ENCODE measurements at places on chromosomes 12 and 14.
A peak's percentile ranks its signal among the peaks of the same experiment; 100 is the strongest.

GRCh38 chr14:29925736-29926135 lies 1.9 kb downstream of the PRKD1 start:
- no peak for DNase-seq

- no peak for DNase-seq
These were observed 8.6 kb upstream of the ALDH2 start for GRCh38 chr12:111758120-111758561.

GRCh38 chr12:23473071-23473470 lies 476.4 kb downstream of the SOX5 start:
- no peak for DNase-seq

GRCh38 chr12:105426766-105427165 lies 96.3 kb downstream of the C12orf75 start:
- DNase-seq = no peak

DNA sequence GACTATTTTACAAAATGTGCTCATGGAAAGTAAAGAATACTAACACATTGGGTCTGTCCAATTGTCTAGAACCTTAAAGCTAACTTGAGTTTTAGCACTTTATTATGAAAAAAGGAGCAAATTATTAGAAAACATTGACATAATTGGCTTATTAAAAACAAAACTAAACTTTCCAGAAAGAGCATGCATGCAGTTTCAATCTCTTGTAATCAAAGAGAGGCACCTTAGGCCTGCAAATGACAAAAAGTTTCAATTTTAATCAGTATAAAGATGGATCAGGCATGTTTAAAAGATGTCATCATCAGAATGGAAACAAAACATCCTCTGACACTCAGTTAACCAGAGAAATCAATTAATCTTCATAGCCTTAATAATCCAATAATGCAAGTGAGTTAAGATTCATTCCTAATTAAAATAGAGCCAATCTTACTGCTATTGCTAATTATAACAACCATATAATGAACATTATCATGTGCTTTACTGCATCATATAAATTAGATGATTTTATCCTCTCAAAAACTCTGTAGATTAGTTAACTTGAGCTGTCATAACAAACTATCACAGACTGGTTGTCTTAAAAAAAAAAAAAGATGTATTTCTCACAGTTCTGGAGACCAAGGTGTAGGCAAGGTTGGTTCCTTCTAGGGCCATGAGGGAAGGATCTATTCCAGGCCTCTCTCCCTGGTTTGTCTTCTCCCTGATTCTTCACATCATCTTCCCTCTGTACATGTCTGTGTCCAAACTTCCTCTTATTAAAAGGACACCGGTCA lies 131.4 kb downstream of the RPAP3 start:
- no peak for DNase-seq

DNA sequence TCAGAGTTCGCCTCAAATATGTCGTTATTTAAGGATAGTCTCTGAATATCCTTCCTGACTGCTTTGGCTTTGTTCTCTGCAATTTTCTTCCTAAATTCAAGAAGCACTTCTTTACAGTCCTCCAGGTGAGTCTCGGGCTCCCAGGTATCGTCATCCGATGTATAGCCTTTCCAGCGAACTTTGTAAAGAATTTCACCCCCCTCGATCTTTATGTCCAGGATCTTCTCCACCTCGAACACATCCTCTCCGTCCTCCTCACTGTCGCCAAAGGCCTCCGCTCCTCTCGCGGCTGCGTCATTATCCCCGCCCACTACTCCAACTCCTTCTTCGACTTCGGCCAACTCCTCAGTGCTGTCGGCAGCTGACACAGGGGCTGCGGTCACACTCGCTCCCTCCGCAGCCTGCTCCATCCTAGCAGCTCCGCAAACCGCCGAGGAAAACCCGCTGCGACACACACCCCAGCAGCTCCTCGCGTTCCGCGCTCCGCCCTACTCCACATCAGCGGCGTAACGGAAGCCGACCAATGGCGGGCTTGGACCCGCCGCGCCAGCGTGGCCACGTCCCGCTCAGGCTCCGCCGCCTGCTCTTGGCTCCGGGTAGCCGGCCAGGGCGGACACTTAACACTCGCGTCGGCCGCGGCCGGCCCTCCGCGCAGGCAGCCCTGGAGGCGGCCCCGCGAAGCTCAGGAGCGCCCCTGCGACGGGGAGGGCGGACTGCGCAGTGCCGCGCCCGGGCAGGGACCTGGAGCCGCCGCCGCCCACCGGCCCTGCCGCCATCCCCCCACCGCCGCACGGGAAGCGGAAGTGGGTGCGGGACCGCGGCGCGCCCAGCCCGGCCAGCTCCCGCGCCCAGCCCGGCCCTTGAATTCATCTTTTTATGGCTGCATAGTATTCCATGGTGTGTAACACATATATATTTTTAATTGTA lies 4.1 kb downstream of the CD163L1 start:
- peak; percentile 6 for DNase-seq

GRCh38 chr14:81432219-81432661 lies 32.1 kb upstream of the STON2 start:
- no peak for DNase-seq

DNA sequence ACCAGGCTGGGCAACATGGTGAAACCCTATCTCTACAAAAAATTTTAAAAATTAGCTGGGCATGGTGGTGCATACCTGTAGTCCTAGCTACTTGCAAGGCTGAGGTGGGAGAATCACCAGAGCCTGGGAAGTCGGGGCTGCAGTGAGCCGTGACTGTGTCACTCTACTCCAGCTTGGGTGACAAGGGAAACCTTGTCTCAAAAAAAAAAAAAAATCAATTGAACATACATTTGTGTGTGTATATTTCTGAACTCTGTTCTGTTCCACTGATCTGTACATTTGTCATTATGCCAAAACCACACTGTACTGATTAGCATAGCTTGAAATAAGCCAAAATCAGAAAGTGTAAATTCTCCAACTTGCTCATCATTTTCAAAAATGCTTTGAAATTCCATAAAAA lies 254.6 kb downstream of the SOX5 start:
- DNase-seq = no peak

- DNase-seq = no peak
These were observed 21.0 kb upstream of the ACSM4 start for GRCh38 chr12:7282844-7283243.

- no peak for DNase-seq
These were observed 91.8 kb upstream of the BCL11B start for GRCh38 chr14:99363616-99364290.

DNA sequence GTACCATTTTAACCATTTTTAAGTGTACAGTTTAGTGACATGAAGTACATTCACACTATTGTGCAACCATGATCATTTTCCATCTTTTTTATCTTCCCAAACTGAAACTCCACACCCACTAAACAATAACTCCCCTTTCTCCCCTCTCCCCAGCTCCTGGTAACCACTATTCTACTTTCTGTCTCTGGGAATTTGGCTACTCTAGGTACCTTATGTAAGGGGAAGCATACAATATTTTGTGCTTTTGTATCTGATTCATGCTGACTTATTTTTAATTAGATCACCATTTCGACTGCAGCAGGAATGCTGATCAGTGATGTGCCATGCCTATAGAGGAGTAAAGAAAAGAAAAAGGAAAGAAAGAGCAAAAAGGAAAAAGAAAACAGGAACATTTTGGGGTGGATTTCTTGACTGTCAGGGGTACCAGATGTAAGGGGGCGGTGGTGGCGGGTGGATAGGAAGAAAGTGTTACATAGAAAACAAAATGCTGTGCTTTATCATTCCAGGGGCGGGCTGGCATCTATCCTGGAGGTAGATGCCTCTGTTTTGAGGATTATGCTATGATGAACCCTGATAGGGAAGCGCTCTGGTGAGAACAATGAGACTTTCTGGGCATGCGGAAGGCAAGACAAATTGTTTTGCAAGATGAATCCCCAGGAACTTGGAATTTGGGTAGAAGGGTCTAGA lies 45.2 kb upstream of the CTDSP2 start:
- no peak for DNase-seq

GRCh38 chr14:104786091-104786586 lies 9.4 kb downstream of the AKT1 start:
- DNase-seq = no peak

DNA sequence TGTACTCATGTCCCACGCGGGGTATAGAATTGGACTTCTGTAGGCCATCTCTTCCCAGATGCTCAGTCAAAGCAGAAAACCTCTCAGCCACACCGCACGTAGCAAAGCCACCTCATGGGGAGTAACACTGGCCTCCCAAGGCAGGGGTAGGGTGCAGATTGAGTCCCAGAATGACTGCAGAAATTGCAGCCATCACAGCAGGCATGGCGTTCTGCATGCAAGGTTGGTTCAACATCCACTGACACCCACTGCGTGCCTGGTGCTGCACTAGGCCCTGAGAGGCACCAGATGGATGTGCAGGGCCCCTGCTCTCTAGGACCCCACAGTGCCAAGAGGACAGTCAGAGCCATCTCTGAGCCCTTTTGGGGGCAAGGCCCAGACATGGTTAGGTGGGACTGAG lies 39.9 kb downstream of the RAB35 start:
- no peak for DNase-seq

- DNase-seq = peak; percentile 28
These were observed 227.7 kb upstream of the NPAS3 start for GRCh38 chr14:32710731-32711680.

GRCh38 chr14:23137192-23137812 lies 18.2 kb upstream of the CEBPE start:
- DNase-seq = no peak

GRCh38 chr12:93173178-93173957 lies 204.4 kb upstream of the NUDT4 start:
- DNase-seq = no peak

DNA sequence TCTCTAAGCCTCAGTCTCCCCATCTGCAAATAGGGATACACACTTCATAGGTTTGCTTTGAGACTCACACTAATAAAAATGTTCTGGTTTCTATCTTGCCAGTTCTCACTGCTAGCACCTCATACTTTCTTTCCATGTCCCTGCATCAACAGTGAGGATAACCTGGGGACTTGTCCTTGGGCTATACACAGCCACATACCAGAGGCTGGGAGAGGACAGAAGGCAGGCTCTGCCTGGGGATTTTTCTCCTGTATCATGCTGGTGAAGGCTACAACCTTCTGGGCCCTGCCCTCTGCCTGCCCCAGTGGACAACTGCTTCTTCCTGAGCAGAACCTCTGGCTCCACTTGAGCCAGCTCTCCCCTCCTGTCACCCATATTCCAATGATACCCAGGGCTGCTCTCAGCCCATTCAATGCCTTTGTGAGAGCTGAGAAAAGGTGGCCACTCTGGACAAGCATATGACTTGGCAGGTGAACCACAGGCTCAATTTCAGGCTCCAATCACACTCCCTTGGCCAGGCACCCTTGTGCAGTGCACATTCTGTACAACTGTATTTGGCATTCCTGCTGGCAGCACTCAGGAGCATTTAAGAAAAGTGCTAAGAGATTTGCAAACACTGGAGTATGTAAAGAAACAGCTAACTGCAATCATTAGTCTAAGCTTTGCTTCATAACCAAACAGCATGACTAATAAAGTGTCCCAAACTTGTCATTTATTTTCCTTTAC lies 135.8 kb upstream of the VRK1 start:
- no peak for DNase-seq

- DNase-seq = no peak
These were observed 70.4 kb downstream of the RCOR1 start for GRCh38 chr14:102662636-102663430.

DNA sequence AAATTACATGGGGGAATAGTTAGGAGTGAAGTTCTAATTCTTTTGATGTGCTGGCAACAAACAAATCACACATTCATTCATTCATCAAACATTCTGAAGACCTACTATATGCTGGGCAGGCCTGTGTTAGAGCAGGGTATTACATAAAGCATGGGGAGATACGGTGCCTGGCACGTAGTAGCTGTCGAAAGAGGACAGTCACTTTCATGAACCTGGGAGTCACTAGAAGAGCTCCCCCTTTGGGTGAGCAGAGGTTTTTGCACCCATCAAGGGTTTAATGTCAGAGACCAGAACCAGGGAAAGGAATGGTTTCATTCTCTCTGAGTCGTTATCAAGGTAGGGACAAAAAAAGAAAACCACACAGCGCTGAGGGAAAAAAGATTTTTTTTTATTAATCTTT lies 10.0 kb downstream of the LHX5 start:
- DNase-seq = no peak

- no peak for DNase-seq
These were observed 32.6 kb upstream of the DAAM1 start for GRCh38 chr14:59155886-59156285.

GRCh38 chr12:106136263-106136662 lies 2.5 kb downstream of the NUAK1 start:
- DNase-seq = peak; percentile 69

DNA sequence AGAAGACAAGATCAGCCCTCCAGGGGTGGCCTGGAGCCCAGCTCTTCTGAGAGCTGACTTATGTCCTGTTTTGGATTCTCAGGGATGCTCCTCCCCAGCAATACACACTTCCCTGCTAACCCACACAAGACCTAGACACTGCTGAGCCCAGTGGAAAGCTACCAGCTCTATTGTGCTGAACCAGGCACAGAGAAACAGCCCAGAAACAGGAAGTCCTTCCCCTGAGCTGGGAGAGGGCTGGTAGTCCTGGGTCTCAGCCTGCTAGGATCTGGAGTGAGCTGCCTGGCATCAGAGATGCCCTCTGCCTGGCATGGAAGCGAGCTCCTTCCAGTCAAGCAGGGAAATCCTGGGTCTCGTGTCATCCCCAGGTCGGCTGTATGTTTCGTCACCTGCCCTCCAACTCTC lies 1.2 kb upstream of the LAG3 start:
- no peak for DNase-seq

DNA sequence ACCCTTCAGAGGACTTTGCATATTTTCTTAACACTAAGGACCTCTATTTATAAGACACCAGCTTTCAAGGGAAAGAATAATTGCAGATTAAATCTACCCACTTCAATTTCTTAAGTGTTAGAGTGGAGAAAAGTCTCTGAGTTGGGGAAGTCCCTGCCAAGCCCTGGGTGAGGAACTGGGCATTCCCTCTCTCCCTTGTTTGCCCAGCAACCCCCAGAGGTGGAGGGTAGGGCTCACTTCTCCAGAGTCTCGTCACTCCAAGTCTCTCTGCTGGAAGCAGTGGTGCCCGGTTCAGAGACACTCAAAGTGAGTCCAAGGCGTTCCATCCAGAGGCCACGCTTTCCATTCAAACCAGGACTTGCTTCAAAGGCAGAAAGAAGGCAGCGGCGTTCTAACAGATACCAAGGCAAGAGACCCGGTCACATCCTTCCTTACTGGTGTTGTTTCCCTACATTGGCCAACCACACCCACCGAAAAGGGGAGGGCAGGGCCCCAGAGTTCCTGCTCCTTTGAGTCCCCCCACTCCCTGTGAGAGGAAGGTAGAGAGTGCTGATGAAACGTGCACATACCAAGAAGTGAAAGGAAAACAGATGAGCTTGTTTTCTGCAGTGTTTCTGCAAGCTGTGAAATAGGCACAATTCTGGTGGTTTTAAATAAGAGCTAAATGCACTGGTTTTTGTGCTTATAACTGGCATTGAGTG lies 6.1 kb upstream of the BDKRB2 start:
- no peak for DNase-seq

GRCh38 chr14:30990770-30991169 lies 34.7 kb upstream of the AP4S1 start:
- no peak for DNase-seq

- DNase-seq = no peak
These were observed 6.7 kb upstream of the FITM1 start for GRCh38 chr14:24123424-24124417.

GRCh38 chr14:64158608-64159007 lies 135.6 kb downstream of the ESR2 start:
- no peak for DNase-seq
